ENCODE measurements at places on chromosomes 7 and 10. TPM values are rescaled to one million over a fixed set of nuclear protein-coding genes. Genes with fewer than 3 reads are reported as not detected.

JAZF1 gene
- 13.6 TPM for total RNA-seq

NUDT13 gene
- total RNA-seq = 2.1 TPM

WDFY4 gene
- 23.6 TPM for total RNA-seq

MSMB gene
- total RNA-seq = 17.1 TPM

ACSM6 gene
- not detected for total RNA-seq

CTAGE4 gene
- total RNA-seq = 5.3 TPM

SGCE gene
- total RNA-seq = 49.9 TPM

ANXA8 gene
- total RNA-seq = 3.0 TPM

PIP gene
- total RNA-seq = not detected

DNA sequence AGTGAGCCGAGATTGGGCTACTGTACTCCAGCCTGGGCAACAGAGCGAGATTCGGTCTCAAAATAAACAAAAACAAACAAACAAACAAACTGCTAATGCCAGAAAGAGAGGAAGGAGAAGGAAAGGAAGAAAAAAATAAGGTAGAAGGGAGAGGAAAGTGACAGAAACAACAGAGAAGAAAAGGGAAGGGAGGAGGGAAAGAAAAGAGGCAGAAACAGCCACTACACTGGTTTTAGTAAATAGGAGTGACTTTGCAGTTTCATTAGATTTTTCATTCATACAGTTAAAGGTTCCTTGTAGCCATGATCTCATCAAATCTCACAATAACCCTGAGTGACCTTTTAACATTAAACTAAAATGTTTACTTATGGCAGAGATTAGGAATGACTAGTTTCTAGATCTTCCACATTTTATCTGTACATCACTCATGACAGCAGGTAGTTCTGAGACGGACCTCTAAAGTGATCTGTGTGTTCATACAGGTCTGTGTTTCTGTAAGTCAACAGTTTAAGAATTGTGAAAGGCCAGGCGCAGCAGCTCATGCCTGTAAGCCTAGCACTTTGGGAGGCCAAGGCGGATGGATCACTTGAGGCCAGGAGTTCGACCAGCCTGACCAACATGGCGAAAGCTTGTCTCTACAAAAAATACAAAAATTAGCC lies 191.3 kb upstream of the KLF14 start:
- H3K4me3 ChIP-seq = no peak overlapping the region
- DNase-seq = no peak
- peaks cover 78% of the 10 kb centered on the region for H3K4me1 ChIP-seq
- H3K27ac ChIP-seq = no peak overlapping the region
- H3K27me3 ChIP-seq = no peaks in the 10 kb centered on the region

DNA sequence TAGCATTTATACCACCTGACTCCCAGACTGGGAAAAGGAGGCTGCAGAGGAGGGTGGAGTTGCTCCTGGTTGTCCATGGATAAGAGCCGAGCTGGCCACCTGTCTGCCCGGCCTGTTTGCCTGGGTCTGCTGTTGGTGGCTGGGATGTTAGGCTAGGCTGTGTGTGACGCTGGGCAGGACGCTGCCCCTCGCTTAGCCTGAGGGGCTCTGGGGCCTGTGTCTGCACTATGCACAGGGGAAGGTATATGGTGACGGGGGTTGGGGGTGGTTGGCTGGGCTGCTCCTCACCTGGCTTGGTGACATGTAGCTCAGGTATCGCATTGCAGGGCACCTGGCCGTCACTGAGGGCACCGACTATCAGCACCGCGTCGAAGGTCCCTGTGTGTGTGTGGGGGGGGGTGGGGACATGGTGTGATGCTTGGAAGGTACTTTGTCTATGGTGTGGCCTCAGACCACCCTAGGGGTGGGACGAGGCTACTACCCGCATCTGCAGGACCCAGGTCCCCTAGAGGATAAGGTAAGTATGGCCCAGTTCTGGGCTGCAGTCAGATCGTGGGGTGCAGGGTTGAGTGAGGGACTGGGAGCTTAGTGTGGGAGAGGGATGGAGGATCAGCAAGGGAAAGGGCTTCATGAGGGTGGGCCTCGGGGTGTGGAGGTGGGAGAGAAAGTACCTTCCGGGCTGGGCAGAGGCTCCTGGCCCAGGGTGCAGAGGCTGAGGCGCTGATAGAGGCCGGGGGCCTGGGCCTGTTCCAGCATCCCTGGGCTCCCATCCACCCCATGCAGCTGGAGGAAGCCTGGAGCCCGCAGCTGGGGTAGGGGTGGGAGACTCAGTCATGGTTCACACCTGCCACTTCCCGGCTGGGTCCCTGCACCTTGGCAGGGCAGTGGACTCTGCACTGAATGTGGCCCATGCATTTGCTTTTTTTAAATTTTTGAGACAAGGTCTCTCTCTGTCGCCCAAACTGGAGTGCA lies 2.3 kb downstream of the METTL27 start:
- no peaks in the 10 kb centered on the region for H3K27me3 ChIP-seq
- H3K36me3 ChIP-seq = no peaks in the 10 kb centered on the region
- no peak overlapping the region for H3K27ac ChIP-seq
- H3K4me1 ChIP-seq = peaks cover 12% of the 10 kb centered on the region
- no peak for DNase-seq

- no peak overlapping the region for H3K27ac ChIP-seq
- no peak for DNase-seq
- H3K4me1 ChIP-seq = peaks cover 4% of the 10 kb centered on the region
- no peaks in the 10 kb centered on the region for H3K36me3 ChIP-seq
These were observed 28.6 kb downstream of the RTKN2 start for GRCh38 chr10:62239994-62240393.

- H3K27me3 ChIP-seq = no peaks in the 10 kb centered on the region
- H3K4me1 ChIP-seq = no peaks in the 10 kb centered on the region
- no peak overlapping the region for H3K27ac ChIP-seq
- DNase-seq = no peak
- no peak overlapping the region for H3K4me3 ChIP-seq
These were observed 73.8 kb upstream of the TMEM140 start for GRCh38 chr7:135074096-135074495.

GRCh38 chr7:153808117-153808516 lies 244.1 kb upstream of the DPP6 start:
- H3K4me1 ChIP-seq = no peaks in the 10 kb centered on the region
- no peak overlapping the region for H3K27ac ChIP-seq
- no peaks in the 10 kb centered on the region for H3K27me3 ChIP-seq
- no peak for DNase-seq
- no peaks in the 10 kb centered on the region for H3K36me3 ChIP-seq

- H3K4me3 ChIP-seq = no peak overlapping the region
- peaks cover 7% of the 10 kb centered on the region for H3K4me1 ChIP-seq
- DNase-seq = no peak
- H3K27me3 ChIP-seq = peaks cover 11% of the 10 kb centered on the region
- H3K27ac ChIP-seq = no peak overlapping the region
These were observed 11.2 kb upstream of the GRID1 start for GRCh38 chr10:86377797-86378146.

- H3K36me3 ChIP-seq = no peaks in the 10 kb centered on the region
- no peak for DNase-seq
These were observed 972.5 kb downstream of the CNTNAP2 start for GRCh38 chr7:147089051-147089461.

GRCh38 chr7:44654255-44654796 lies 47.9 kb downstream of the OGDH start:
- H3K4me1 ChIP-seq = no peaks in the 10 kb centered on the region
- no peak for DNase-seq
- H3K4me3 ChIP-seq = no peak overlapping the region
- no peak overlapping the region for H3K27ac ChIP-seq
- peaks cover 77% of the 10 kb centered on the region for H3K36me3 ChIP-seq

DNA sequence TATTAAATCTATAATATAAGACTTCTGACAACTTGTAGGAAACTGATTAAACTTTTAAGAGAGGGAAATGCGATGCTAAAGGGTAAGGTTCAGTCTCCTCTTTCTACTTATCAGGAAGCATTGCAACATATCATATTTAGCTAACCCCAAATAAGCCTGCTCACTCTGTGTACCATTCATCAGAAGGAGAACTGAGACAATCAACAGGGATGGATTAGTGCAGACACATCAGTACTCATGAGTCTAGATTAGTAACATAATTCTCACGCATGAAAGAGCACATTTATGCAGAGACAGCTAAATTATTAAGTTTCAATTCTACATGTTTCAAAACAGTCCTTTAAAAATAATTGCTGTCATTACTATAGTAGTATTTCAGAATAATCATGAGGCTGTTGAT lies 354.2 kb upstream of the ZWINT start:
- no peak overlapping the region for H3K4me3 ChIP-seq
- no peaks in the 10 kb centered on the region for H3K36me3 ChIP-seq
- no peak overlapping the region for H3K27ac ChIP-seq
- DNase-seq = no peak
- no peaks in the 10 kb centered on the region for H3K27me3 ChIP-seq

- H3K27ac ChIP-seq = peak overlapping the region; percentile 77
- no peaks in the 10 kb centered on the region for H3K27me3 ChIP-seq
- H3K4me1 ChIP-seq = peaks cover 10% of the 10 kb centered on the region
- DNase-seq = no peak
- H3K4me3 ChIP-seq = peak overlapping the region; percentile 42
These were observed 1.5 kb downstream of the GIMAP8 start for GRCh38 chr7:150451833-150452461.

DNA sequence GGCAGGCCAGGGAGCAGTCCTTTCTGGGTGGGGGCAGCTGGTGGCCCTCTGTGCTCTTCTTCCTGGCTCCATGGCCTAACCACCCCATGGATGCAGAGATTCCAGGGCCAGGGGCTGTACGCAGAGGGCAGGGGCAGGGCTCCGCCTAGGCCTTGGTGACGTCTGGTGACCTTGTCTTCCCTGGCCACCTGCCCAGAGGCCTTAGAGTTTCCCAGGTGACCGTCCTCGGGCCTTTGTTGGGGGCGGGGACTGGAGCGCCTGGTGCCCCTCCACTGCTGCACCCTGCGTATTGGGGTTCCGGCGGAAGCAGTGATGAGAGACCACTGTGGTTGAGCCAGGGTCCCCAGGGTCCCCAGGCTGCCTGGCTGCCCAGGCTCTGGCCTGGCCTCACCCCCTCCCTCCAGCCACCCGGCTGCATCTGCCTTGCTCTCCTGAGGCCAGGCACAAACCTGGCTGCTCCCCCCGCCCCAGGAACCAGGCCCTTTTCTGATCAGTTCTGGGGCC lies 10.3 kb downstream of the PWWP2B start:
- H3K27me3 ChIP-seq = no peaks in the 10 kb centered on the region
- DNase-seq = no peak
- peaks cover 30% of the 10 kb centered on the region for H3K36me3 ChIP-seq
- H3K4me3 ChIP-seq = no peak overlapping the region
- H3K4me1 ChIP-seq = peaks cover 78% of the 10 kb centered on the region
- peak overlapping the region; percentile 81 for H3K27ac ChIP-seq

DNA sequence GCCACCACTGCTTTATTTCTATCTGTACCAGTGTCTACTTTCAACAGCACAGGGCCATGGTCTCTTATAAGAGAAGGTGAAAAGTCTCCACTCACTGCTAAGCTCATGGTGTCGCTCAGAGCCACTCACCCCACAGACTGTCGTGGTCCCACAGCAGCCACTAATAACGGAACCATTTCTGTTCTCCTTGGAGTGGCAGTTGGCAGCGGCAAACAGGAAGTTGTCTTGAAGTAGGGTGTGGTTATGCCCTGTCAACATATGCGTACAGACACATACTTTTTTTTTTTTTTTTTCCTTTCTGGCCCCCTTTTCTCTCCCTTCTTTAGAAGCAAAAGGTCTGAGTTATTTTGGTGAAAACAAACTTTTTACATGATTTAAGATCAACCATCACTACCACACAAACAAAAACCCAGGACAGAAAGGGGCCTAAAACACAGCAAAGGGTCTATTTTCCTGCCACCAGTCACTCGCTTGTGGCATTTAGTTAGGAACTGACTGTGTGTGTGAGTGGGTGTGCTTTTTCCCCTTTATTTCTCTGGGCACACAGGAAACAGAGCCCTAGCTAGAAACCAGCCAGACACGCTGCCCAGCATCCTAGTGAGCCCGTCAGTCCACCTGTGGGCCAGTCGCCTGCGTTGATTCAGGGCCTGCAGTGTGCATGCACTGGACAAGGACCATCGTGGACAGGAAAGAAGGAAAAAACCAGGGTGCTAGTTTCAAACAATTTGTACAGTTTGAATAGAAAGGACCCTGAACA lies 96.7 kb upstream of the EFCAB10 start:
- H3K36me3 ChIP-seq = no peaks in the 10 kb centered on the region
- H3K4me3 ChIP-seq = peak overlapping the region; percentile 16
- no peak for DNase-seq
- no peaks in the 10 kb centered on the region for H3K27me3 ChIP-seq
- H3K27ac ChIP-seq = peak overlapping the region; percentile 83

GRCh38 chr10:46282842-46283574 lies 3.8 kb upstream of the ANTXRL start:
- no peak overlapping the region for H3K27ac ChIP-seq
- H3K27me3 ChIP-seq = peaks cover 20% of the 10 kb centered on the region
- H3K36me3 ChIP-seq = no peaks in the 10 kb centered on the region
- peaks cover 26% of the 10 kb centered on the region for H3K4me1 ChIP-seq

GRCh38 chr7:98112077-98112476 lies 5.4 kb downstream of the LMTK2 start:
- peaks cover 47% of the 10 kb centered on the region for H3K4me1 ChIP-seq
- H3K36me3 ChIP-seq = no peaks in the 10 kb centered on the region
- no peaks in the 10 kb centered on the region for H3K27me3 ChIP-seq
- no peak overlapping the region for H3K27ac ChIP-seq
- no peak for DNase-seq

DNA sequence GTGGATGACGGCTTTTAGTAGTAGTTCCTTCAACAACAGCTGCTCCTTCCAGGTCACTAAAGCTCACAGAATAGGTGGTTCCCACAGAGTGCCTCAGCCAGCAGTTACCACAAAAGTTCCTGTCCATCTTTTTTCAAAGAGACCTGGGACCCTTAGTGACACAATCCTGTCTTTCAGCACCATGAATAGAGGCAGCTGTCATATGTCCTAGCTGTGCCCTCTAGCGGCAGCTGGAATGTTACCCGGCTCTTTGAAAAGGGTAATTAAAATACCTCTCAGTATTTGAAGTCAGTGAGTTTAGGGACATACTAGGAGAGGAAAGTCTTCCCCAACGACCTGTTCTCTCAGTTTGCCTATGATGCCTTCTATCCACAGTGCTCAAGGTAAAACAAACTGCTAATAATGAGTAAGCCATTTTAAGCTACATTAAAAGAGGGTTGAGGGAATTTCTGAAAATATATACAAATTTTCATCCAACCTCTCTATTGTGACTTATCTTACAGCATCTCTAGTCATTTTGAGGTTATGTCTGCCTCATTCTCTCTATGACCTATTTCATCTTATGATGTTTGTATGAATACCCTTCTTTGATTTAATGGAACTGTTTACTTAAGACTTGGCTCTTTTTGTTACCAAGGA lies 290.8 kb downstream of the NXPH1 start:
- H3K4me3 ChIP-seq = no peak overlapping the region
- no peaks in the 10 kb centered on the region for H3K4me1 ChIP-seq
- no peak overlapping the region for H3K27ac ChIP-seq
- no peaks in the 10 kb centered on the region for H3K27me3 ChIP-seq

Measured in left lung (tissue), 14 donors.